ENCODE measurements at places on chromosomes 3 and 15. TPM values are rescaled to one million over a fixed set of nuclear protein-coding genes. Genes with fewer than 3 reads are reported as not detected.

DNA sequence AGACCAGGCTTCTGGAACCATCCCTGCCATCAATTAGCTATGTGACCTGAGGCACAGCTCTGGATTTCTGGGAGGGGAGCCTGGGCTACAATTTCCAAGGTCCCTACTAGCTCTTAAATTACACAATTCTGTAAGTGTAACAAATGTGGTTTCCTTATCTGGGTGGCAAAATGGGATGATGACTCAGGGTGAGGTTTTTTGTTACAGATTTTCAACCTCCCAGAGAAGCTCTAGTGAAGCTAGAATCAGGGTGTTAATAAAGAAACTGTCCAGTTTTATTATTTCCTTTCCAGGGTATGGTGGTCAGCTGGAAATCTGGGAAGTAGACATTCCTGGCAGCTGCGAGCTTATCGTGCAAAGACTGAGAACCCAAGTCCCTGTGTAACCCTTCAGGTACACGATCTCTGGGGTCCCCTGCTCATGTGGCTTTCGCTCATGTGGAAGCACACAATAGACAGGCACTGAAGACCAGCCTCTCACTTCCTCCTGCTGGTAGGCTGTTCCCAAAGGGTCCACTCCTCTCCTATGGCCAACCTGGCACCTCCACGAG is 7.3 kb downstream of the RAB27A start:
- no peak for DNase-seq

DNA sequence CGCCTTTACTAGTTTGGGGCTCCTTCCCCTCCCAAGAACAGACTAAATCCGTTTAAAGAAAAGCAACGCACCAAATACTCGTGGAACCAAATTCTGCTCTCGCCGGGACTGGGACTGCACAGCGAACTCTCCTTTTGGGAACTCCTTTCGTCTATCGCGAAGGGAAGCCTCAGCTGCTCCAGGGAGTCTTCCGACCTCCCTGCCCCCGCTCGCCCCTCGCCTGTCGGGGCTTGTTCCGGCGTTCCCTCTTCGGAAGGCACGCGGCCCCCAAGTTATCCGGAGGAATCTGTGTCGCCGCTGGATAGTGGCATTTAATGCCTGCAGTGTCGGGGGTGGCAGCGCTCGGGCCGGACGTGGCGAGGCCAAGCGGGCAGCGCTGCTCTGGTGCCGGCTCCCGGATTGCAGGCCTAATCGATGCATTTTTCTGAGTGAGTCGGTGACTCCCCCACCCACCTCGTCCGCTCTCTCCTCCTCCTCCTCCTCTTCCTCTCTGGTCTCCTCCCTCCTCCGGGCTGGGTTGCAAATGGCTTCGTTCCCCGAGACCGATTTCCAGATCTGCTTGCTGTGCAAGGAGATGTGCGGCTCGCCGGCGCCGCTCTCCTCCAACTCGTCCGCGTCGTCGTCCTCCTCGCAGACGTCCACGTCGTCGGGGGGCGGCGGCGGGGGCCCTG is at the start of gene TRIM71:
Gene TRIM71, plus strand, starts transcription at position 440 of the 671 bp plus-strand sequence. Its CDS starts 84 bp downstream, at position 524.
- no peak for DNase-seq

DNA sequence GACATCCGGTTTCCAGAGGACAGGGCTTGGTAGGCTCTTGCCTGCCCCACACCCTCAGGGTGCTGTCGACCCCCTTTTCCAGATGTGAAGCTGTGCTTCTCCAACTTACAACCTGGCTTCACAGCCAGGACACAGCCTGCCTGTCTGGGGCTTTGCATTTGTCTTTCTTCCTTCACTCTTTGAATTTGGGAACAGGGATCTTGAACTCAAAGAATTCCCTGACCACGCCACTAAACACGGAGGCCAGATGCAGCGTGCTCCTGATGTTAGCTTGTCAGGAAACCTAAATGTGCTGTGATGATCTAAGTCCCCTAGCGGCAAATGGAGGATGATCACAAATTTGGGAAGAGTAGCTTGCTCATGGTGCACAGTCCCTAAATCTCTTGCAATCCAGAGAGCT is 244.8 kb upstream of the RGMA start:
- peak; percentile 41 for DNase-seq

DNA sequence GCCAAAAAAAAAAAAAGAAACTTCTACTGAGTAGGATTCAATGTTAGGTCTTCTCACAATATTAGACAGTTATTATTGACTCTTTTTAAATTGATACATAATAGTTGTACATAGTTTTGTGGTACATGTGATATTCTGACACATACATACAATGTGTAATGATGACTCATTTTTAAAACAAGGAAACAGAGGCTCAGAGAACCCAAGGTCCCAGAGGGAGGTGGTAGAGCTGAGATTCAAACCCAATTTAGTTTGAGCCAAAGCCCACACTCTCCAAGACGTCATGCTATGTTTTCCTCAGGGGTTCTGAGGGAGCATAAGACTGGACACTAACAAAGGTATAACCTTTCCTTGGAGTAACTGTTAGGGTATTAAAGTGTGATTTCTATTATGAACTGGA is 40.6 kb downstream of the MYO5C start:
- DNase-seq = no peak

DNA sequence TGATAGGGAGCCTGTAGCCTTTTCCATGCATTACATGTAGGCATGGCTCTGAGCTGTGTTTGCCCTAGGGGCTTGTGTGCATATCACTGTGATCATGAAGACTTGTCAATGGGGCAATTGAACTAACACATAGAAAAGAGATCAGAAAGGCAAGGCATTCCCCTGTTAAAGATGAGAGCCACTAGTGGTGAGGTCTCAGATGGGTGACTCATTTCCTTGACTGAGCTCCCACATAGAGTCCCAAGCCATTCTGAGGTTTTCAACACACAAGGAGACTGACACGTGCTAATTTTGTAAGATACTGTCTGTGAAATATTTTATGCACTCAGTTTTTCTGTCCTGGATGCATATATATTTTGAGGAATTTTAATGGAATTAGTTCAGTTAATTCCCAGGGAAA is 53.8 kb downstream of the SAMMSON start:
- DNase-seq = no peak

ST6GAL1 gene
- total RNA-seq = 141 TPM

GRCh38 chr15:58224068-58224467 is 85.9 kb downstream of the AQP9 start:
- no peak for DNase-seq

DNA sequence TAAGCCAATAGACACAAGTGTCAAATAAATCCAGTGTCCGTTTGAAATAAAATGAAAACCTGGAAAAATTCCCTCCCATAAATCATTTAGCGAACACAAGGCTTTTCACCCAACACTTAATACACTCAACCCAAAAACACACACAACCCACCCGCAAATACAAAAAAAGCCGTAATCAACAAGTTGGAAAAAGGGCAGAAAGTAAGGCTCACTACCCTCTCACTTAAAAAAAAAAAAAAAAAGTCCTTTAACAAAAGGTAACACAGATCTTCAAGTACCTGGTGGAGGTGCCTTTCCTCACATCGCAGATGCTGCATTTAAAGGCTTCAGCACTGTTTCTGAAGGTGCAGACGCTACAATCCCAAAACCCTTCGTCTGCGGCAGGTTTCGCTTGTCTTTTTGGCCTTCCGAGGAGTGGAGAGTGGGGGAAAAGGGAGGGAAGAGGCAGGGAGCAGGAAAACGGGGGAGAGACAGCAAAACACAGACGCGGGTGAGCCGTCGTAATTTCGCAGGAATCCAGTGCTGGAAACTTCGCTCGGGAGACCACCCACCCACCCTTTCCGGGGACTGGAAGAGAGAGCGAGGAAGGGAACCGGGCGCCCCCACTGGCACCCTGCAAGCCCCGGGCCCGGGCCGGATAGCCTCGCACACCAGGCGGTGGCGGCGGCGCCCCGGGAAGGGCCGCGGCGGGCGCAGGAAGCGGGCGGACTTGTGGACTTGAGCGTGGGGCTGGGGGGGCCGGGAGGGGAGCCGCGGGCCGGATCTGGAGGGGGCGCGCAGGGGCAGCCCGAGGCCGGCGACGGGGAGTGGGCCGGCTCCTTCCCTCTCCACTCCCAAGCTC is 401.8 kb downstream of the SHQ1 start:
- peak; percentile 33 for DNase-seq

GRCh38 chr3:134056464-134056891 is 26.8 kb upstream of the SLCO2A1 start:
- no peak for DNase-seq

ARL13B gene
- total RNA-seq = 7.9 TPM

- DNase-seq = no peak
Measured at GRCh38 chr3:127224118-127224517, 31.2 kb downstream of the PRR23E start.

C3orf22 gene
- total RNA-seq = not detected

ARL14 gene
- total RNA-seq = not detected

DNA sequence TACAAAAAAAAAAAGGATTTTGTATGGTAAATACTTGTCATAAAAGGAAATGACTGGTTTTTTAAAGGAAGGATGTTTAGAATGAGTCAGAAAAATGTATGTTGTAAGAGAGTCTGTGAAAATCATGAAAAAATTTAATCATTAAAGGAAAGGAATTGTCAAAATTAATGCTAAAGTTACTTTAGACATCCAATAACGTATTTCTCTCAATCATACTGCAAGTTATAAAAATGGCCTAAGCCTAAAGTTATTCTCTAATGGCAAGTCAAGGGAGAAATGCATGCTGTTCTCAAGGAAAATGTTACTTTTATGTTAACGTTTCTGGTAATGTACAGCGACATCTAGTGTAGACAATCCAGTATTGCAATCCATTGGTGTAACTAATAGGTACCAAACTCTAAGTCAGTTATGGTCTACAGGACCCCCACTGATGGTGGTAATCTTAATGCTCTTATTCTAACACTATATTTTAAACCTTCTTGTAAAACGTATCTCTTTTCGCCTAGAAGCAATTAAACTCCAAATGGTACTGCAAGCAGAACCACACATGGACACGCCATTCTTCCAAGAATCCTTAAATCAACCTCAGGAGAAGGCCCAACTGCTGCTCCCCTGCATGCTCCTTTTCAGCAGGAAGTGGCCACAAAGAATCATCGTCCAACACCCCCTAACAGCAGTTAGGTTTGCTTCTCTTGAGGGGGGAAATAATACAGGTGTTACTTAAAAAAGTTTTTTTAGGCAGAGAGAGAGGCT is 35.2 kb downstream of the NCEH1 start:
- DNase-seq = no peak

CNTN3 gene
- total RNA-seq = 0.29 TPM

GRCh38 chr3:186642014-186642413 is 1.8 kb downstream of the FETUB start:
- DNase-seq = no peak

GUCA1C gene
- total RNA-seq = not detected

INKA1 gene
- 1.2 TPM for total RNA-seq

THRB gene
- total RNA-seq = 8.6 TPM

DNA sequence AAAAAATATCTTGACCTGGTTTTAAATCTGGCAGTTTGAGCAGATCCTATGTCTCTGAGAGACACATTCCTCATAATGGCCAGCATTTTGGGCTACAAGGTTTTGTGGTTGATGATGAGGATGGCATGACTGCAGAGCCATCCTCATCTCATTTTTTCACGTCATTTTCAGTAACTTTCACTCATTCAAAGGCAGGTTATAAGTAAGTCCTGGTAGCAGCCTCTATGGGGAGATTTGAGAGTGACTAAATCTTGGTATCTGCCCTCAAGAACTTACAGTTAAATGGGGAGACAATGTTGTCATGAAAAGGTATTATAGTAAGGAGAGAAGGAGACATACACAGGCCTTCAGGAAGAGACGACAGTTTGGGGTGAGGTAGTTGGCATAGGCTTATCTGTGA is 14.5 kb downstream of the TIGIT start:
- no peak for DNase-seq

DNA sequence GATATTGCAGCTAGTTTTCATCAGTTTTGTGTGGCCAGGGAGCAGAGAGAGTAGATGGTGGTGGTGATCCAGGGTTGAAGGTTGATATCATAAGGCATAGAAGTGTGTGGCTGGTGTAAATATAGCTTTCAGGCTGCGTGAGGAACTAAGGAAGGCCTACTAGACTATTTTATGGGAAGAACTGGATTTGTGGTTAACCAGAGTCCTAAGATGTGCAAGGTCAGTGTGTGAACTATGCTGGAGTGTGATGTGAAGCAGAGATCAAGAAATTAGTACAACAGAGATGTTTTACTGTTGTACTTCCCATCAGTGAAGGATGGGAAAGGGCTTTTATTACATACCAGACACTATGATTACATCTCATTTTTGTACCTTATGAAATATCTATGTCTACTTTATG is 41.5 kb downstream of the MAPK6 start:
- DNase-seq = no peak

DNA sequence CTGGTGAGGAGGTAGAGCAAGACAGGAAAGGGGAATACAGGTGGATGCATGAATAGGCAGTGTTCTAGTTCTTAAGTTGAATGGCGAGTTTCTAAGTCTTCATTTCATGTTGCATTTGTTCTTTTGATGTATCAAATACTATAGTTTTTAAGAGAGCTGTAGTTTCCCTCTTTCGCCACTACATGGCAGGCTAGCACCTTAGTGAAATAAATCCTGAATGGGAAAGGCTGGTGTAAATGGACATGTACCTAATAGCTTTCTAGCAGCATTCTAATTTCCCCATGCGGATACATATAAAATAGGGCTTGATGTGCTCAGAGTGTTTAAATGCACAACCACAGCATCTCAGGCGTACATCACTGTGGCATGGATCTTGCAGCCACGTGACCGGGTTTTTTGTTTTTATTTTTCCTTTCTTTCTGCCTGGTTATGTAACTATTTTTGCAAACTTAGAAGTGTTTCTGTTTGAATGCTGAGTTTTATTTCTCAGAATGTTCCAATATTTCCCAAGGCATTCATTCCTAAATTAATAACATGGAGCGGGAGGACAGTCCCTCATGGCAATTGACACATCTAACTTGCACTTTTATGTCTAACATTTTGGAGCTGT is 23.5 kb upstream of the CLN6 start:
- DNase-seq = no peak

DNA sequence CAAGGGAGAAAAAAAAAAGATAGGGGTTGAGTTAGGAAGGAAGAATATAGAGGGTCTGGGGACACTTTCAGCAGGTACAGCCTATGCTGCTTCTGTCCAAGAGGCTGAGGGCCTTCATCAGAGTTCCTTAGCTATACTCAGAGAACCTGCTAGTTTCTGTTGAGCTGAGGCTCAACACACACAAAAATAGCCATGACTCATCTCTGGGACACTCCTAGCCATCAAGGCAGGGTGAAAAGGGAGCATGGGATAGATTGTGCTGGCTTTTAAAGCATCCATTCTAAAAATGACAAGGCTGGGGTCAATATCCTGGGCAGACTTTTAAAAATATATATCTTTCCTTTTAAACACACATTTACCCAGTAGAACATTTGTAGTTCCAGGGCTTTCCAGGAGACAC is 2.8 kb upstream of the RTP2 start:
- no peak for DNase-seq

DNA sequence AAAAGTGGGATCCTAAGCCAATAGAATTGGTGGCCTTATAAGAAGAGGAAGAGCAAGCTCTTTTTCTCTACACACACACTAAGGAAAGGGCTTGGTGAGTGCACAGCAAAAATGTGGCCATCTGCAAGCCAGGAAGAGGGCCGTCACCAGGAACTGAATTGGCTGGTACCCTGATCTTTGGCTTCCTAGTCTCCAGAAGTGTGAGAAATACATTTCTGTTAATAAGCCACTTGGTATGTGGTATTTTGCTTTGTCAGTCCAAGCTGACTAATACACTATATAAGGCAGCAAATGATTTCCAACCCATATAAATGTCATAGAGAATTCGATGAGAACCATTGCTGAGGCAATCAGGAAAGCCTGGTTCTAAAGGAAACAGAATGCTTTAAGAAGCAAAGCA is 816.3 kb upstream of the SEMA6D start:
- DNase-seq = no peak

- DNase-seq = no peak
Measured at GRCh38 chr3:171811295-171811912, 1.1 kb upstream of the PLD1 start.

CYP19A1 gene
- not detected for total RNA-seq

All from H9 (cell line).